ENCODE measurements at places on chromosomes 5 and 9.

GRCh38 chr5:14507156-14507941 is 74.2 kb upstream of the OTULINL start:
- no peak for DNase-seq

GRCh38 chr5:91302305-91302704 is 80.8 kb downstream of the ARRDC3 start:
- no peak for DNase-seq

- no peak for DNase-seq
Measured at GRCh38 chr9:7094576-7094975, 336.8 kb downstream of the KDM4C start.

DNA sequence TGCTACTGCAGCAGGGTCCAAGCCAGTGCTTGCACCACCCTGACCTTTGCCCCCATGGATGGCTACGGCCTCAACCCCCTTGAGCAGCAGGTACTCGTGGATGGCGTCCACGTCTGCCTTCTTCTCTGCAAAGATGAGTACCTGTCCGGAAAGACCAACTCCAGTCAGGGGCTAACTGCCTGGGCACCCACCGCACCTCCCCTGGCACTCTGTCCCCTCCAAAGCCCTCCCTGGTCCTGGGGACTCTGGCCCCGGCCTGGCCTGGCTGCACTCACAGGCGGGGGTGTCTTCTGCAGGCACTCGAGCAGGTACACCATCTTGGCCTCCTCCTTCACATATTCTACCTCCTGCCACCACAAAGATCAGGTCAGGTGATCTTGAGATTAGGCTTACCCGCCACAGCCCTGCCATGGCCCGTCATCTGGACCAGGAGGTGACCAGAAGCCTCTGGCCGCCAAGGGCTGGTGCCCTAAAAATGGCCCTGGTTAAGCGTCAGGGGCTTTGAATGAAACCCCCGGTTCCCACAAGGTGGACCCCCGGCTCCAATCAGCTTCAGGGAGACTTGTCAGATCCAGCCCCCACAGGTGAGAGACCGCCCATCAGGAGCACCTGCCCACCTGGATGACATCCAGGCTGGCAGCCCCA is 3.2 kb upstream of the DOK3 start:
- DNase-seq = no peak

DNA sequence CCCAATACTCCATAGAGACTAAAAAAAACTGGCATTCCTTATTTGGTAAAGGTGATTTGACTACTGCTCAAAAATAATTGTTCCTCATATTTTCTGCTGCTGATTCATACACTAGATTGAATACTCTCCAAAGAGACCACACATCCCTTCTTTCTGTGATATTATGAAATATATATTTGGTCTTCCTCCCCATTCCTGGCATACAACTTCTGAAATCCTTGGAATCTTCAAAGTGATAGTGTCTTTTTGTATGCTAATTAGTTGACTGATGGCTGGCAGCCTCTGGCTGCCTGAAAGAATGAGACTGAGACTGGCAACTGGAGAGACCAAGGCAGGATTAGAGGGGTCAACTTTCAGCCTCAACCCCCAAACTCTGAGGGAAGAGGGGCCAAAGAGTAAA is 348.0 kb upstream of the RFX3 start:
- DNase-seq = no peak

- DNase-seq = no peak
Measured at GRCh38 chr9:78280982-78281668, 15.8 kb upstream of the PSAT1 start.

DNA sequence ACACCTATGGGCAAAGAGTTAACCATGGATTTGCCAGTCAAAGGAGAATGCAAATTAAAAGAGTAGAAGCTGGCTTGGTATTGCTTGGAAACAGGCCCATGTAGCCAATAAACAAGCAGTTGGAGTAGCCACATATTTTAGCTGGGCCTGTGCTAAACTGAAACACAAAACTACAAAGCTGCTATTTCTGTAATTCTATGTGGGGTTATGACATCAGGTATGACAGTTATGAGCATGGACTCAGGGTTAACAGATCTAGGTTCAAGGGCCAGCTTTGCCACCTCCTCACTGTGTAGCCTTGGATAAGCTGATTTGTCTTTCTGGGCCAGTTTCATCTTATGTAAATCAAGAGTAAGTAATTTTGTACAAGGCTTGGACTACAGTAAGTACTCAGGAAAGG is 142.7 kb downstream of the PIP5K1B start:
- no peak for DNase-seq

DNA sequence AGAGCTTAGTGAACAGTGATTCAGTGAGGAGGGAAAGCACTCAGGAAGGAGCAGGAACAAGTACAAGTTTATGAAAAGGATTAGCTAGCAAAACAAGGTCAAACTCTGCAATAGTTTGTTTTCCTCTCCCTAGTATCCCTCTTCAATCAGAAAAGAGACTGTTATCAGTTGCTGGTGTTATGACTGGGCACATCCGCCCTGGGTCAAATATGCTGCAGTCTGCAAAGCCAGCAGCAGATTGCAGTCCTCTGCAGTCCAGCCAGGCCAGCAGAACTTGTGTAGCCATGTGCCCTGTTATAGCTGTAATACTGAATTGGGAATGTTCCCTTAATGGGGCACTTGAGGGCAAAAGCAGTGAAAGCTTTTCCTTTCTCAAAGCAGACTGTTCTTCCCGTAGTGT is 12.0 kb downstream of the PCDHAC2 start:
- no peak for DNase-seq

DNA sequence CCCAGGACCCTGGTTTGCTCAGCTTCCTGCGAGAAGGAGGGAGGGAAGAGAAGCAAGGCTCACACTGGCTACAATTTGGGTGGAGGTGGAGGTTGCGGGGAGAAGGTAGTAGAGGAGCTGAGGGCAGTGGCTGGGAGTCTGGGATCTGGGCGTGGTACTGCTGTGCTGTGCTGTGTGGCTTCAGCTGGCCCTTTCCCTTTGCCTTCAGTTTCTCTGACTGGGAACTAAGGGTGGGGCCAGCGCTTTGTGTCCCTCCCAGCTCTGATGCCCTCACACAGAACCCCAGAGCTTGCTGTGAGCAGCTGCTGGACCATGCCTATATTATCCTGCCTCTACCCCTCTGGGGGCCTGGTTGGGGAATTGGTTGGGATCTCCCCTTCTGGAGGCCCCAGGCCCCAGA is 60.9 kb downstream of the RGS3 start:
- no peak for DNase-seq

- DNase-seq = peak; percentile 17
Measured at GRCh38 chr9:100419166-100419565, 7.8 kb upstream of the MSANTD3 start.

GRCh38 chr9:76704593-76705204 is 59.5 kb upstream of the PCA3 start:
- DNase-seq = peak; percentile 69

DNA sequence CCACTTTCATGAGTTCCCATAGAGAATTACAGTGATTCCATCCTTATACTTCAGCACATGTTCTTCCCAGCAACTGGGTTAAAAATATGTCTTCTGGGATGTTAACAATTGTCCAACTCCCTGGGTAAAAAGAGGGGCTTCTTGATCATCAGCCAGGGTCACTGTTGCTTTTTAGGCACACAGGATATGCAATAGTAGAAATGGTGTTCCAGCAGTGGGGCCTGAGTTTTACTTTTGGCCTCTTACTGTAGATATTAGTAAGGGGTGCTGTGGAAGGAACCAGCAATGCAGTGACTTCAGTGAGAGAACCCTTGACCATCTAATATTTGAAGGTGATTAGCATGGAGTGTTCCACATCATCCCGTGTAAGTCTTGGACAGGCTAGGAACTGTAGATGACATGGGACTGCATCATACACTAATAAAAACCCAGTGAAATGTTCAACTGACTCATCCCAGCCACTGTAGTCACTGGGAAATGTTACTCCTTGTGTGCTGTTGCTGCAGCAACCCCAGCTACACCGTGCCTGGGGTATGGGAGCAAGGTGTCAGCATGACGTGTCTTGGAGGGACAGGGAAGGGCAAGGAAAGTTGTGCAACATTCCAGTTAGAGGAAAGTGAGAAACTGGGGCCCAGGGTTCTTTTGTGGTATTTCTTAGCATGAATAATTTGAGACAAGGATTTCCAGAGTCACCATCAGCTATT is 610.9 kb downstream of the RAB3C start:
- DNase-seq = no peak

Measured in NCI-H146 (cell line).